ENCODE measurements at places on chromosomes 4 and X.
A peak's percentile ranks its signal among the peaks of the same experiment; 100 is the strongest.

GRCh38 chrX:112012360-112012759 lies 70.2 kb downstream of the TRPC5 start:
- DNase-seq = no peak

DNA sequence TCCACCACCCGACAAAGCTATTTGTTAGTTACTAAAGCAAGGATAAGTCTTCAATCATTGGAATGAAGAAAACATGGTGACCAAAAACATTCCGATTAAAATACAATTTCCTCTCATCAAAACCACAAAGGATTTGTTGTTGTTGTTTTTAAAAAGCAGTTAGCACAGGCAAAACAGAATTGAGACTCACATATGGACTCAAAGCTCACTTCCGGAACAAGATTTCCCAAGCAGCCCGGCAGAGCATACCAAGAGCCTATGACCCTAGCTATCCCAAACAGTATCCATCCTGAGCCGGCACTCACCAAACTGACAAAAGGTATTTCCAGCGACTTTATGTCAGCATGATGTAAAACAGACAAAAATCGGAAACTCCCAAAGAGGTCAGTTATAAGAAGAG lies 39.9 kb downstream of the ADGRA3 start:
- DNase-seq = no peak

GRCh38 chr4:129344058-129344457 lies 248.1 kb downstream of the C4orf33 start:
- no peak for DNase-seq

DNA sequence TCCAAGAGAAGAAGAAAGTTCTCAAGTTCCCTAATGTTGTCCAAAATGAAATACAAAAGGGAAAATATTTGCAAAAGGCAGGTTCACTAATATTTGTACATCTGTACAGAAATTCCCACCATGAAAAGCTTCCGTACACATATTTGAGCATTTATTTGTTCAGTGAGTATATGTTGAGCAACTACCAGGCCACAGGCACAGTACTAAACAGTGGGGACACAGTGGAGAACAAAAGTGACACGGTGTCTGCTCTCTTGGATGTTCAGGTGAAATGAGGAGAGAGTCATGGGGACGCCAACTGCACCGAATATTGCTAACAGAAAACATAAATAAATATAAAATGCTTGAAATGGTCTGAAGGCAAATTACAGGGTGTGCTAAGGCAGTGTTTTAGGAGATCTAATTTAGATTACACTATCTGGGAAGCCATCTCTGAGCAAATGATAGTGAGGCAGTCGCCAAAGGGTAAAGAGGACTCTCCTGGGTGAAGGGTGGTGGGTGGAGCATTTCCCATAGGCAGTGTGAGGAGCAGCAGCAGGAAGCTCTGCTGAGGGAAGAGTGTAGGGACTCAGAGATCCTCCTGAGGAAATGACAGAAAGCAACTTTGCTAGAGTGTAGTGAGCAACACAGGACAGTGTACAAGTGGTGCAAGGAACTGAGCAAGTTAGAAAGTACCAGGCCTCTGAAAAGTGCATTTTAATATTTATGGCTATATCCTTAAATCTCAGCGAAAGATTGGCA lies 375.2 kb downstream of the GALNTL6 start:
- no peak for DNase-seq

GRCh38 chr4:77697860-77698590 lies 92.4 kb downstream of the CXCL13 start:
- no peak for DNase-seq

GRCh38 chrX:37883196-37883595 lies 35.8 kb upstream of the DYNLT3 start:
- no peak for DNase-seq

DNA sequence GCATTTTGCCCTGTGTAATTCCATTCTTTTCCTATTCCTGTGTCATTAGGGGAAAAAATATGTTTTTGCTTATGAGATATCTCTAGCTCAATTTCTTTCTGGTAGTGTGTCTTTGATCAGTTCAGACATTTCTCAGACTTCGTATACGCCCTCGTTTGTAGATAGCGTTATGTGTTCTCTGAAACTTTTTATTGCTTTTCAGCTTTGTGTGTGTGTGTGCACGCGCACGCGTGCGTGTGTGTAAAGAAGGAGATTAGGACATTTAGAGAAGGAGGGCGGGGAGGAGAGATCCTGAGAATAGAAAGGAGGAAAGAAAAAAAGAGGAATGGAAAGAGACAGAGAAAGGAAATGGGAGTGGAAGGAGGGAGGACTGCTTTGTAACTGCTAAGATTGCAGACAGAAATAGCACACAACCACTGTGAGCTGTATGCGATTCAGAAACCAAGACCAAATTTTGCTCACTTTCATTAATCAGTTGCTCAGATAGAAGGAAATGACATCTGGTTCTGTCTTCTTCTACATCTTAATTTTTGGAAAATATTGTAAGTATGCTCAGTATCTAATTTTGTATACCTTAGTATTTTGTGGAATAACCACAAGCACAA lies at the start of gene RXFP1:
Gene RXFP1 (plus strand): TSS at position 399 of the 605 bp plus-strand sequence. CDS start 95 bp downstream, at position 494.
- no peak for DNase-seq

DNA sequence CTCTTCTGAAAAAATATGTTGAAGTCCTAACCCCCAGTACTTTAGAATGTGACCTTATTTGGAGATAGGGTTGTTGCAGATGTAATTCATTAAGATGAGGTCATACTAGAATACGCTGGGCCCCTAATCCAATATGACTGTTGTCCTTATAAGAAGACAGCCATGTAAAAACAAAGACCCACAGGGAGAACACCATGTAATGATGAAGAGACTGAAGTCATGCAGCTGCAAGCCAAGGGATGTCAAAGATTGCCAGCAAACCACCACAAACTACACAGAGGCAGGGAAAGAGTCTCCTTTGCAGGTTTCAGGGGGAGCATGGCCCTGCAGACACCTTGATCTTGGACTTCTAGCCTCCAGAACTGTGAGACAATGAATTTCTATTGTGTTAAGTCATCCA lies 37.4 kb downstream of the CXorf58 start:
- no peak for DNase-seq

DNA sequence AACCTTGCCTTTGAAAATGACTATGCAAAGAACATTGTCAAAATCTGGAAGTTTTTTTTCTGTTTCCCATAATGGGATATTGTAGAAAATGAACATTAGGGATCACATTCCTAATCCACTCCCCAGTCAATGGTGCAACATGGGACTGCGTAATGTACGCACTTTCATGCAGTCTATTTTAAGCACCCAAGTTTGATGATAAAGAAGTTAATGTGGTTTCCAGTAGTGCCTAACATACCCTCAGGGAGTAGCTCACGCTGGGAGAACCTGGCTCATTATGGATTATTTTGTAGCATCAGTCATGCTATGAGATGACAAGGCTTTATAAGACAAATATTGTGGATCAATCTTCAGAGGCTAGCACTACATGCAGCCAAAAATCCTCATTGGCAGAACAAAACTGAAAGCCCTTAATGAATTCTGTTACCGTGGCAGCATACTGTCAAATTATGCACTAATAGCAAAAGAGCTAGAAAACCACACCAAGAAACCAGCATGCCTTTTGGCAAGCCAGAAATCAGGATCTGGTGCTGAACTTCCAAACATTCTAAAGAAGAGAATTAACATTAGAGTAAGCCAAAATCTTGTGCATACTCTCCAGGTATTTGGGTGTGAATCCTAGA lies 1392.8 kb upstream of the TENM3 start:
- DNase-seq = no peak

- DNase-seq = no peak
Measured at GRCh38 chr4:122705009-122705408, 27.5 kb upstream of the BBS12 start.

DNA sequence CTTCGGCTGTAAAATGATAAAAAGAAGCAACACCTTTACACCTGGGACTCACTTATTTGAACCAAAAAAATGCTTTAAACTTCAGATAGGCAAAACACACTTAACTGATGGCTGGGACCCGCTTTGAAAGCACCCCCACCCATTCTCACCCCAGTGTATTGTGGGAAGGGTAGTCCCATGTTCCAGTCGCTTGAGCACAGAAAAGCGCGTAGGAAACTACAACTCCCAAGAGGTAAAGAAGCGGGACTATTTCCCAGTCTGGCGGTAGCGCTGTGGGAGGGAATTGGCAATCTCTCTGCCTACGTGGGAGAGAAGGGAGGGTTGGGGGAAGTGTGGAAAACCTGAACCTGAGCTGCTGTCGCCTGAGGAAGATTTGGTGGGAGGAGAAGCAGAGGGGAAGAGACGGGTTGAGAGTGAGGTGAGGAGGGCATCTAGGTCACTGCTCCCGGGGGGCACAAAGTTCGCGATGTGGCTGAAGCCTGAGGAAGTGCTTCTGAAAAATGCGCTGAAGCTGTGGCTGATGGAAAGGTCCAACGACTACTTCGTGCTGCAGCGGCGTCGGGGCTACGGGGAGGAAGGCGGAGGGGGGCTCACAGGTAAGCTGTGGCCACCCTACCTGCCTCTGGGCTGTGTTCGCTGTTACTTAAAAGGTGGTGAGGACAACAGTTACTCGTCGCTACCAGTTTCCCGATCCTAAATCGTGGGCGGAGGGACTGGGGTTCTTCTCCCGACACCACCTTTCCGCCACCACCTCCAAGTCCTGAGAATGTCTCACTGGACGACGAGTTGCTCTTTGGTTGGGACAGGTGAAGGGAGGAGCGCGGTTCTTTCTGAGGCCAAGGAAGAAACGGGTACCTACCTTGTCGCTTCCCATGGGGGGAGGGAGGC lies at the start of gene TBC1D8B:
Gene TBC1D8B (plus strand): TSS at position 286 of the 888 bp plus-strand sequence. CDS start 181 bp downstream, at position 467.
- DNase-seq = peak; percentile 39

GRCh38 chr4:97123573-97123972 lies 1019.7 kb downstream of the STPG2 start:
- no peak for DNase-seq

- peak; percentile 45 for DNase-seq
Measured at GRCh38 chrX:46485897-46486296, 59.3 kb downstream of the ZNF674 start.
